ENCODE measurements at places on chromosomes 12 and 14. TPM values are rescaled to one million over a fixed set of nuclear protein-coding genes. Genes with fewer than 3 reads are reported as not detected.

Gene FAIM2
- total RNA-seq: 3.5 TPM

- no peak for DNase-seq
Measured at GRCh38 chr12:96876966-96877365, 30.1 kb upstream of the NEDD1 start.

DNA sequence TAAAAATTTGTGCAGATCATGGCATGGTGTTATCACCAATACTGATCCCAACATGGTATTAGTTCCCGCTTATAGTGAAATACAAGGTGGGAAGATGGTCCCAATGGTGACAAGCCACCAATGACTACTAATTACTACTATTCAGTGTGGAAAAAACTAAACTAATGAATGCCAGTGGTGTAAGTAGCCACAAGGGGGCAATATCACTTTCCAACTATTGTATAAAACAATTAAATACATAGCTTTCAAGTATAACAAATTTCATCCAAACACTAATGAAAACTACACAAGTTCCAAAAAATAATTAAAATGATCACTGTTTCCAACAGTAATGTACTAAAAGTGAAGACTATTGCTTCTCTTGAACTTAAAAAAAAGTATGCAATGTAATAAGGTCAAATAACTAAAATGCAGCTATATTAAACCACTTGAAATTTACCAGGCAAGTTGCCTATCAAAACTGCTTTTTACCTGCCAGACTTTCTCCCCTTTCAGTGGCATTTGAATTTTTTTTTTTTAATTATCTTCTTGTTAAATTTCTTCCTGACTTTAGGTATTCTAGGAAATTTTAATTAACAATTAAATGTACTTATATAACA is 58.0 kb downstream of the PAPLN start:
- DNase-seq: no peak

- no peak for DNase-seq
Measured at GRCh38 chr12:105235281-105235731, 668 bp downstream of the APPL2 start.

- DNase-seq: no peak
Measured at GRCh38 chr12:121413917-121414316, 14.0 kb downstream of the RNF34 start.

GRCh38 chr12:28746734-28747325 is 402.2 kb upstream of the FAR2 start:
- no peak for DNase-seq

Gene FAM186B
- not detected for total RNA-seq

- no peak for DNase-seq
Measured at GRCh38 chr12:116265351-116266147, 11.9 kb downstream of the MED13L start.

Gene OTUB2
- 5.5 TPM for total RNA-seq

Gene PAX9
- not detected for total RNA-seq

GRCh38 chr14:61653507-61653906 is 41.8 kb upstream of the HIF1A start:
- DNase-seq: no peak

Gene KRT6C
- total RNA-seq: not detected

Gene MIA2
- 9.7 TPM for total RNA-seq

DNA sequence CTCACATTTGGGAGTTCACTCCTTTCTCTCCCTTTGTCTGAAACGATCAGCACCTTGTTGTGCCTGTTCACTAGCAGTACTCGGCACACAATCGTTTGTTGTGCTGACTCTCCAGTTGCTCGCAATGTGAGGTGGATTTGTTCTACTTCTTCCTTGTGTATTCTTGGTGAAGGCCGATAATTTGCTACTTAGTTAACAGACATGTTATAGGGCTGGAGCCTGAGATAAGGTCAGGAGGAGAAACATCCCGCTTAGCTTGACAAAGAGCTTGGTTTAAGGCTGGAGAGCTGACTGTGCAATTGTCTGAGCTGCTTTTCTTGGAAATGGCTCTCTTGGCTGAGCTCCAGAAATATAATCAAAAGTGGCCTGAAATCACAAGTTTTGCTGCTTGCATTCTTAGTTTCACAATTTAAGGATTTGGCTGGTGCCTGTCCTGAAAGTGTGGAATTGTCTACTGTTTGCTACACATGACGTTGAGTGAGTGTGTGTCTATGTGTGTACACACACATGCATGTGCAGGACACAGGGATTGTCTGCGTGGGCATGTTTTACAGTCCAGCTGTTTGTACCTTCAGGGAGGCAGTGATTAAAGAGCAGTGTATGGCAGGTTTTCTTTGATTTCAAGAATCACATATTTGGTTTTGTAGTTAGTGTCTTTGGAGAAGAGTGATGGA is 77.7 kb downstream of the ARF6 start:
- no peak for DNase-seq
